NCI-H1417 treated with DMSO at 0.1 percent for 48 hours (cell line): ENCODE measurements at places on chromosomes 1 and 21.

DNA sequence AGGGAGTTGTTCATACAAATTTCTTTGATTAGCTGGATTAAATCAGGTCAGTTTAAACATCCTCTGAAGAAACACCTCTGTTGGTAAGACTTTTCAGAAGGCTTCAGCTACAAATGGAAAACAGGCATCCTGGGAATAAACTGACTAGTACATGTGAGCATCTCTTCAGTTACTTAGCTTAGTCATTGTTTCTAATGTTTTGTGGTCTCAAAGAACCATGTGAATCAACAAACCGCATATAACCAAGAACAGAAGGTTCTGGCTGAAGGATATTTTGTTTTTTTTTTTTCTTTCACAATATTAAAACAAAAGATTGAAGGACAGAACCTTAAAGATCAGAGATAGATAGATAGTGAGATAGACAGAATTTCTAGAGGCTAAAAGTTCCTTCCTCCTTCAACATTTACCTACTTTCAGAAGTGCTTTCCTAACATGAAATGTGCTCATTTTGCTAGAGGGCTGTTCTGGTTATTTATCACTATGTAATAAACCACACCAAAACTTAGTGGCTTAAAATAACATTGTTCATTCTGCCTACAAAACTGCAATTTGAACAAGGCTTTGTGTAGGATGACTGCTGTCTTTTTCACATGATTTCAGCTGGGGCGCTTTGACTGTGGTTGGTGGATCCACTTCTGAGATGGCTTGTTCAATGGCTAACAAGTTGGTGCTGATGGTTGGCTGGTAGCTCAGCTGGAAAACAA is 119.8 kb upstream of the PTGFR start:
- no peak for DNase-seq

- DNase-seq = no peak
Observed at GRCh38 chr1:151511636-151512215, 539 bp downstream of the CGN start.

- DNase-seq = no peak
Observed at GRCh38 chr1:108502138-108502537, 52.0 kb downstream of the NBPF6 start.

DNA sequence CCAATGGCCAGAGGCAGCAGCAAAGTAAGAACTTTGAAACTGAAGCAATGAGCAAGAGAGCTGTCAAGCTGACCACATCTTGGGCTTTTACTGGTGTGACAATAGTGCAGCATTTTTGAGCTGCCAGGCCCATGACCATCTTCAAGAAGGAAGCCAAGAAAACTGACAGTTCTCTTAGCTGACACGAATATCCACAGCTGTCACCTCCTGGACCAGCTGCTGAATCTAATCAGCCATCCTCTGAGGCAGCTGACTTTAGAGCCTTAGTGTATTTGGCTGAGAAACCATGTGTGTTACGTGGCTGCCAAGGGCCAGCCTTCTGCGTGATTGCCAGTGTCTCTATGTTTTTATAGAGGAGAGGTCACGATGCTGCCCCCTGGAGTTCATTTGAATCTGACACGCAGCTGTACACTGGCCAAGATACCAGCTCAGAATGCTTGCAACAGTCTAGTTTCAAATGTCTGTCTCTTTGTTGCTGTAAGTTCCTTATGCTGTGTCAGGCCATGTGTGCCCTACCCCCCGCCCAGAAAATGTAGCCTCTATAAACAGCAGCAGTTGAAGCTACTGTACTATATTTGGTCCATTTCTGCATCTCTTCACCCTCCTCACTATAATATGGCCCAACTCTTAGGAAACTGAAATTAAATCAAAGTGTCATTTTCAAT is 39.7 kb downstream of the PALMD start:
- no peak for DNase-seq

DNA sequence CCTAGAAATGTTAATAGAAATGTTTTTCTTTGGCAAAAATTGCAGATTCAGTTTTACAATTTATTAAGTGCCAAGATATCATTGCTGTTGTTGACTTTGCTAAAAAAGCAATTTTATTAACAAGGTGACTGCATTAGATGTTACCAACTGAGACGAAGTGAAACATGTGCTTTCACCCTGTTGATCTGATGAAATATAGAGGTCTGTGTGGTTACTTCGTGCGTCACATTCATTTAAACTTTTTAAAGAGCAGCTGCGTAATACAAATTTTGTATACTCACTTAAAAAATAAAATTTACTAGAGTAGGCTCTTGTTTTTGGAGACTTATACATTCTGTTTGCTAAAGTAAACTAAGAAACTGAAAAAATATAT is 465.7 kb downstream of the USP25 start:
- no peak for DNase-seq

GRCh38 chr1:172827841-172828240 is 168.9 kb downstream of the FASLG start:
- no peak for DNase-seq

DNA sequence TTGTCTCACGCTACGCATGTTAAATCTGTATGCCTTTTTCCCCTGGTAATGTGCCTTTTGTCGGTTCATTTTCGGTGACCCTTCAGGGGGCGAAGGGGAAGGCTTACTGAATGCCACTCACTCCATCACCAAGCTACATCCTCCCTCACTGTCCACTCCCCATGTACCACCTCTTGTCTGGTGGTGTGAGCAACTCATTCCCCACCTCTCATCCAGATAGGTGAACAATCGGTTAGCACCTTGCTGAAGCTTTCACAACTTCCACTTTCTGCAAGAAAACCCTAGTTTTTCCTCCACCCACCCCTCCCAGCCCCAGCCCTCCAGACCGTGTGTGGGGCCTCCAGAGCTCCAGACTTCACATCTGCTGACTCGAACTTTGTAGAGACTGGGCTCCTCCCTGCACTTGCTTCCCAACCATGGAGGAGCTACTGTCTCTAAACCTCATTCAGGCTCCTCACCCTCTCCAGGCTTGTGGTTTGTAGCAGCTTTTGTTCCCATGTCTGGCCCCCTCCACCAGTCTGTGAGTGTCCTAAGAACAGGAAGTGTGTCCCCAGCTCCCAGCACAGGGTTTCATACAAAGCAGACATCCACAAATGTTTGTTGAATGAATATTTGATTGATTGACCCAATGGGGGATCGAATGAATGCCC is 48.4 kb upstream of the RUNX3 start:
- DNase-seq = no peak

- no peak for DNase-seq
Observed at GRCh38 chr1:227887697-227888403, 59.9 kb downstream of the WNT9A start.

DNA sequence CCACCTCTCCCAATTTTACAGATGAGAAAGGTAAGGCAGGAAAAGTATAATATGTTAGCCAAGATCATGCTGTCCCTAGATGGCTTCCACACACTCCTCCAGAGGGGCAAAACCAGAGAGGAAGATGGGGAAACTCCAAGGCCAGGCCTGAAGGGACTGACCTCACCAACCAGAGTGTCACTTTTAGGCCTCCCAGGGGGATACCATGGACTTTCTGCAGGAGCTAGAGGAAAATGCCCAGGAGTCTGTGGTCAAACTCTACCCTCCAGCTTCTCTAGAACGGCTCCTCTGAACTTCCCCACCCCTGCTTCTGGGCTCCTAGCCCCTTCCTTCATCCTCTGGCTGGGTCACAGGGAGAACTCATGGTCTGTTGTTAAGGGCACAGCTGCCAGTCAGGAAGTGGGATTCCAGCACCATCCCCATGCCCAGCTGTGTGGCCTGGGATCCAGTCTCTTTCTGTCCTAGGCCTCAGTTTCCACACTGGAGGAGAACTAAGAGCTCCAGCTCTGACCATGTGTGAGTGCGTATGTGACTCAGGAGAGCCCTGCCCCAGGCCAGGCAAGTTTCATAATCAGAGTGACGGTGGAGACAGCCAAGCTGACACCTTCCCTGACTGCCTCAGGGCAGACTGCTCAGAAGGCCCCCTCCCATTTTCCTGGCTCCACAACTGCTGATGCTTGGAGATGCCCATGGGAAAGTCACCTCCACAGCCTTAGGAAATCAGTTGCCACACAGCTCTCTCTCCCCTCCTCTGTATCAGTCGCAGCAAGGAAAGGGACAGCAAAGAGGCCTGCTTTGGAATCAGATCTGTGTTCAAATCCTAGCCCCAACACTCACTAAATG is 1.9 kb downstream of the IGSF8 start:
- DNase-seq = no peak

GRCh38 chr1:229334269-229334668 is 8.6 kb downstream of the CCSAP start:
- DNase-seq = no peak

DNA sequence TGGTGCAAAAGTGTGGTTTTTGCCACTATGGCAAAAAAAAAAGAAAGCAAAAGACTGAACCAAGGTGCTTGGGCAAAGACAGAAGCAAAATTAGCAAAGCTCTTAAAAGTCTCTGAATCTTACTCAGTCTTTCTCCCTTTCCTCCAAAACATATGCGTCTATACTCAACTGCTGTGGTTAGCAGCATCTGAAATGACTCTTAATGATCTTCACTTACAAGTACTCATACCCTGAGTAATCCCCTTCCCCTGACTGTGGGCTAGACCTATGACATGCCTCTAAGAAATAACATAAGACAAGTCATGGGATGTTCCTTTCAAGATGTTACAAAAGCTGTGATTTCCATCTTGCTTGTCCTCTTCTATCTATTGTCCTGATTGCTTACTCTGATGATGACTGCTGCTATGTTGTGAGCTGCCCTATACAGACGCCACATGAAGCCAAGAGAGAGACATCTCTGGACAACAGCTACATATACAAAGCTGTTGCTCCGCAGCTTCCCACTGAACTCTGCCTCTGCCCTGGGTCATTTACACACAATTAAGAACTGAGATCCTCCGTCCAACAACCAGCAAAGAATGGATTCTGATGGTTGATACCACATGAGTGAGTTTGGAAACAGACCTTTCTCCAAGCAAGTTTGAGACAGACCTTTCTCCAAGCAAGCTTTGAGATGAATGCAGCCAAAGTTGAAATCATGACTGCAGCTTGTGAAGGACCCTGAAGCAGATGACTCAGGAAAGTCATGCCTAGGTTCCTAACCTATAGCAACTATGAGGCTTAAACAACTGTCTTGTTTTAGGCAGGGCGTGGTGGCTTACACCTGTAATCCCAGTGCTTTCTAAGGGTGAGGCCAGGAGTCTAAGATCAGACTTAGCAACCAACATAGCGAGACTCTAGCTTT is 55.2 kb downstream of the PUM1 start:
- no peak for DNase-seq

GRCh38 chr1:147218606-147219005 is 6.5 kb downstream of the FMO5 start:
- DNase-seq = no peak
